Effector CD4-positive, alpha-beta T cell (primary cell): ENCODE measurements at places on chromosomes 2 and 18.
A peak's percentile ranks its signal among the peaks of the same experiment; 100 is the strongest.

DNA sequence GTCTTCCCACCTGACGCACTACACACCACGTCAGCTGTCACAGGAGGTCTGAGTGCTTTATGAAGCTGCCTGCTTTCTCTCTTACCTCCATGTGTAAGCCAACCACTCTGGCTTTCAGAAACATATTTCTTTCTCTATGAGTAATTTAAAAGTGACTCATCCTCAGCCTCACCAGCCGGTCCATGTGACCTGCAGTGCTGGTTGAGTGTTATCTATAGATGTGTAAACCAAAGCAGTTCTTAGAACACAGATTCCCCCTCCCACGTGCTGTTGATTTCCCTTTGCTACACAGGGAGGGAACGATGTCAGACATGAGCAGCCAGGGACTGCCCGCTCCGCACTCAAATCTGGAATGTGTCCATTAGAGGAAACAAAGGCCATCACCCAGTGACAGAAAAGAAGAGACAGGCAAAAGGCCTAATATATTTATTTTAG is 157.8 kb downstream of the BCL2 start:
- peak; percentile 79 for DNase-seq

GRCh38 chr2:150081775-150082481 is 405.5 kb downstream of the RND3 start:
- no peak for DNase-seq

GRCh38 chr2:189124175-189124574 is 55.4 kb downstream of the COL5A2 start:
- no peak for DNase-seq

DNA sequence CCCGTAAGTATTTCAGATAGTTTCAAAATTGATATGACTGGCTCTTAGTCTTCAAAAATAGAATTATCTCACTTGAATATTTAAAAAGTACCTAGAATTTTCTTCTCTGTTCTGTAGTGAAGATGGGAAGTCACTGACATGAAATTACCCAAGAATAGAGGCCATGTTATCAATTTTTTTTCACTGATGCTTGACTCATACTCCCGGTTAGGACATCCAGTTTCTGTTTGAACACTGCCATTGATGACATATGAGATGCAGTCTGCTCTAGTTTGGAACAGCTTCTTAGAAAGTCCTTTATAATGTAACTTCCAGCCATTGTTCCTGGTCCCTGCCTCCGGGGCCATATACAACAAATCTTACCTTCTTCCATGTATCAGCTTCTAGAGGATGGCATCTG is 26.0 kb downstream of the MAP3K20 start:
- DNase-seq = no peak

- no peak for DNase-seq
These were observed 174.3 kb downstream of the BCL2 start for GRCh38 chr18:63145166-63145850.

DNA sequence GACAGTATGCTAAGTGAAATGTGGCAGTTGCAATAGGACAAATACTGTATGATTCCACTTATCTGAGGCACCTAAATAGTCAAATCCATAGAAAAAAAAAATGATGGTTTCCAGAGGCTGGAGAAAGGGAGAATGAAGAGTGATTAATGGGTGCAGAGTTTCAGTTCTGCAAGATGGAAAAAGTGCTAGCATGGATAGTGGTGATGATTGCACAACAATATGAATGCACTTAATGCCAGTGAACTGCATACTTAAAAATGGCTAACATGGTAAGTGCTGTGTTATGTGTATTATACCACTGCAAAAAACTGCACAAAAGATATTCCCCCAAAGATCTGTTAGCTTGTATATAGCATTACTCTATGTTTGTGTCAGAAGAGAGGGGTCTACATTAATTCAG is 185.4 kb downstream of the INHBB start:
- DNase-seq = no peak

GRCh38 chr18:79680100-79680879 is 687 bp downstream of the CTDP1 start:
- peak; percentile 22 for DNase-seq

DNA sequence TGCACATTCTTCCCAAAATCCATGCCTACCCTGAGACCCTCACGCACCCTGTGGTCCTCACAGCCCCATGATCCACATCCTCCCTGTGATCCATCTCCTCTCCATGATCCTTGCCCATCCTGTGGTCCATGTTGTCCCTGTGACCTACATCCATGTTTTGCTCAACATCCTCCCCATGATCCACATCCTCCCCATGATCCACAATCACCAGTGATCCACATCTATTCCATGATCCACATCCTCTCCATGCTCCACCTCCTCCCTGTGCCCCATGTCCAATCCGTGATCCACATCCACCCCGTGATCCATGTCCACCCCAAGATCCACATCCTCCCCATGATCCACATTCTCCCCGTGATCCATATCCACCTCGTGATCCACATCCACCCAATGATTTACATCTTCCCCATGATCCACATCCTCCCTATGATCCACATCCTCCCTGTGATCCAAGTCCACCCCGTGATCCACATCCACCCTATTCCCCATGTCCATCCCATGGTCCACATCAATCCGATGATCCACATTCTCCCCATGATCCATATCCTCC is 281.2 kb downstream of the MYCN start:
- no peak for DNase-seq

GRCh38 chr2:148338541-148338940 is 306.0 kb upstream of the EPC2 start:
- DNase-seq = no peak

GRCh38 chr2:178229927-178230326 is 35.6 kb downstream of the OSBPL6 start:
- no peak for DNase-seq

GRCh38 chr18:13309748-13310670 is 91.4 kb downstream of the LDLRAD4 start:
- DNase-seq = no peak

GRCh38 chr2:151669585-151670081 is 64.6 kb downstream of the NEB start:
- DNase-seq = no peak

- no peak for DNase-seq
These were observed 22.1 kb downstream of the STARD7 start for GRCh38 chr2:96186562-96186961.

DNA sequence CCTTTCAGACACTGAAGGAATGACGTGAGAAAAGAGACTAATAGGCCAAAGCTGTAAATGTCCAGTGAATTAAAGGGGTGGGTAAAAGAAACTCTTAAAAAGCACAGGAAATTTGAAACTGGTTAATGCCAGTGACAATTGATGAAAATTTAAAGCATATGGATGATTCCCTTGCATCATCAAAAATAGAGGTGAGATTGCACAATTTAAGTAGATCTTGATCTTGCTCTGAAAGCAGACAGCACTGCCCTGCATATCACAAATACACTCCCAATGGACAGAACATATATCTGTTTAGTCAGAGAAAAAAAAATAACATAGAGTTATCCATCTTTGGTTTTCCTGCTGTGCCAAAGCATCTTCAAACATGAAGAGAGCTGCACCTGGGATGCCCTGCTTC is 86.7 kb upstream of the UBE2E3 start:
- no peak for DNase-seq

DNA sequence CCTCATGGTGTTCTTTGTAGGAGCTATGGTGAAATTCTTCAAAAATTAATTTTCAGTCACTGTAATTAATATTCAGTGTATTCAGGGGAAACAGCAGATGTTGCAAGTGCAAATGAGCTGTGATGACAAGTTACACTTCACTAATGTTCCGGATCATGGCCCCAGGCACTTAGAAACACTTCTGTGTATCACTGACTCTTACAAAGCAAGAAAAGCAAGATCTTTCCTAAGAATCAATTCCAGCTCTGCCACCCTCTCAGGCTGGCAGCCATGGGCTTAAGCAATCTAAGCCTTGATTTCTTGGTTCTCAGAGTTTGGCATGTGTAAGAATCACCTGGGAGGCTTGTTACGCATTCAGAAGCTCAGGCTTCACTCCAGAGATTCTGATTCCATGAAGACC is 78.0 kb downstream of the MARCHF4 start:
- DNase-seq = no peak

GRCh38 chr18:67428805-67429204 is 87.7 kb downstream of the DSEL start:
- DNase-seq = no peak

DNA sequence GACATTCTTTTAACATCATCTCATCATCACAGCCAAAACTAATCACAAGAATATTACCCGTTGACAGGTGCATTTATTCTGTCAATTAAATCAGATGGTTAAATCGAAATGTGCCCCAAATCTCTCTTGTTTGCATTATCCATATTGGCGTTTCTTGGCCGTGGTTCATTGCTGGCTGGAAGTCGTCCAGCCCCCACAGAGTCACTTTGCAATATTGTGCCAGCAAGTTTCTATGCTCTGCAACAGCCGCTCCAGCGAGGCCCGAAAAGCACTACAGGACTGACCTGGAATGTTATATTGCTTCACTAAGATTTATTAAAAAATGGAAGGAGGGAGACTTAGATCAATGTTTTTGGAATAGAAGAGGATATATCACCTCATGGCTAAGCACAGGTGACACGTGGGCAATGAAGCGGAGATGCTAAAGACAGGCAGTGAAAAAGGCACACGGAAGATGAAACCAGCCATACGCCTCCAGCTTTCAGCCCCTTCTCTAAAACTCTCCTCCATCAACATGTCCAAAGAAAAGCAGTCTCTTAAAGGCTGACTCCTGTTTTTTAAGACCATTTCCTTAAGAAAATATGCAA is 176.8 kb upstream of the VRK2 start:
- DNase-seq = no peak

DNA sequence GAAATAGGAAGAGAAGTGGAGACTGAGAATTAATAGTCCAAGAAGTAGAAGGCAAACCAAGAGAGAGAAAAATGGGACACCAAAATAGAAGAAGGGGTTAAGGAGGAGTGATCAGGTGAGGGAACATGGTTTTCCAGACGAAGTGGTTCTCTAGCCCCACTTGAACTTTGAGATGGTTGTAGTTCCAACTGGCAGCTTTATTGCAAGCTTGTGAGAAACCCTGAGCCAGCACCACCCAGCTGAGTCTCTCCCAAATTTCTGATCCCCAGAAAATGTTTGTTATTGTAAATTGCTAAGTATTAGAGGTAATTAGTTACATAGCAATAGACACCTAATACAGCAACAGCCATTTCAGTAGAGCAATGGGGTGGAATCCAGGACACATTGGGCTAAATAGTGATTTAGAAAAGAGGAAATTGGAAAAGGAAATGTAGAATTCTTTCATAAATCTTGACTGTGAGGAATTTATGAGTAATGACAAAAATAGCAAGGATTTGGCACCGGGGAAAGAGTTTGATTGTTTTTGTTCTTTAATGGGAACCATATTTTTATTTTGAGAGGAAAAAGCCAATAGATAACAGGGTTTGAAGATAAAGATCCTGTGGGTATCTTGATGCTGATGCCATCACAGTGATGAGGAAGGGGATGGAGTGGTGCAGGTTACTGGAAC is 62.1 kb upstream of the XDH start:
- no peak for DNase-seq

DNA sequence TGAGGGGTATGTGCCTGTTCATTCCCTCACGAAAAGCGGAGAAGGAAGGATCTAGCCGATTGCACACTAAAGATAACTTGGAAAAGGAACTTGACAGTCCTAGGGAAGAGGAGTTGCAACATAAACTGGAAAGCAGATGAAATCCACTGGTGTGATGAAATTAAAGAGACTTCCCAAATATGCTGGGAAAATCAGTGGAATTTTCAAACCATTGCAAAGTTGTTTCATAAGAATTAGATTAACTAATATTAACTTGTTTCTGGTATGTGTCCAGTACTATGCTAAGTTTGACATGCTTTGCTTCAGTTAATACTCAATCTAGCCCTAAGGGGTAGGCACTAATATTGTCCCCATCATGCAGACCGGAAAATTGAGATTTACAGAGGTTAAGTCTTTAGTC is 222.7 kb downstream of the IKZF2 start:
- DNase-seq = no peak

DNA sequence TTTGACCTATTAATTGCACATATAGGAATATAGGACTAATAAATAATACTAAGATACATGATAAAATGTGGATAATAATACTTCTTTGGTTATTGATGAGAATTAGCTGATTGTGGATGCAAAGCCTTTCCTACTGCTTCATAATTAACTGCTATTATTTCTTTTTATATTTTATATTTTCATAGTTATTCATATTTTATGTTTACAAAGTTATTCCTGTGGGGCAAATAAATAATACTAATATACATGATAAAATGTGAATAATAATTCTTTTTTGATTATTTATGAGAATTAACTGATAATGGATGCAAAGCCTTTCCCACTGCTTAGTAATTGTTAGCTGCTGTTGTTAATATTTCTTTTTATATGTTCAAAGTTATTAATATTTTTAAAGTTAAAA is 146.7 kb downstream of the EHBP1 start:
- no peak for DNase-seq

DNA sequence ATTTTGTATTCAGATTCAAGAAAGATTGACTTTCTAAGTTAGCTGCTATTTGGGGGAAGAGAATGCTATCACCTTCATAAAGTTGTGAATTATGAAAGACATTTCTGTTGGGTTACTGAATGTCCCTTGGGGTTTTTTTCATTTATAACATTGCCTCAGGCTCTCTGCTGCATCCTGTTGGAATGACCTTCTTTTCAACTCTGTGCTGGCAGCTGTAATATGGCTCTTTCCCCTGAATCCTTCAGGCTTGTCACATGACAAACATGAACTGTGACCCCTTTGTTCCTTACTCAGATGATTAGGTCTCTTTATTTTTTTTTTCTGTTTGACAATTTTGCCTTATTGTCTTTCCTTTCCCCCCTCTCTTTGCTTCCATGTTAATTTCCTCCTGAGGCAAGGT is 159.8 kb downstream of the TAF4B start:
- DNase-seq = no peak

- DNase-seq = no peak
These were observed 104.6 kb upstream of the EPHA4 start for GRCh38 chr2:221676566-221677172.

- no peak for DNase-seq
These were observed 342.7 kb upstream of the CHAC2 start for GRCh38 chr2:53424902-53425301.

- DNase-seq = no peak
These were observed 25.7 kb downstream of the PXDN start for GRCh38 chr2:1718339-1719220.

- DNase-seq = no peak
These were observed 73.7 kb downstream of the MRPS9 start for GRCh38 chr2:105111365-105112150.

GRCh38 chr2:77566131-77566530 is 44.0 kb upstream of the LRRTM4 start:
- no peak for DNase-seq
